Tibial nerve (tissue), 4 donors: ENCODE measurements at places on chromosomes 6 and 20. TPM values are rescaled to one million over a fixed set of nuclear protein-coding genes. Genes with fewer than 3 reads are reported as not detected.

The PTPRA gene
- 58.0 TPM for total RNA-seq

DNA sequence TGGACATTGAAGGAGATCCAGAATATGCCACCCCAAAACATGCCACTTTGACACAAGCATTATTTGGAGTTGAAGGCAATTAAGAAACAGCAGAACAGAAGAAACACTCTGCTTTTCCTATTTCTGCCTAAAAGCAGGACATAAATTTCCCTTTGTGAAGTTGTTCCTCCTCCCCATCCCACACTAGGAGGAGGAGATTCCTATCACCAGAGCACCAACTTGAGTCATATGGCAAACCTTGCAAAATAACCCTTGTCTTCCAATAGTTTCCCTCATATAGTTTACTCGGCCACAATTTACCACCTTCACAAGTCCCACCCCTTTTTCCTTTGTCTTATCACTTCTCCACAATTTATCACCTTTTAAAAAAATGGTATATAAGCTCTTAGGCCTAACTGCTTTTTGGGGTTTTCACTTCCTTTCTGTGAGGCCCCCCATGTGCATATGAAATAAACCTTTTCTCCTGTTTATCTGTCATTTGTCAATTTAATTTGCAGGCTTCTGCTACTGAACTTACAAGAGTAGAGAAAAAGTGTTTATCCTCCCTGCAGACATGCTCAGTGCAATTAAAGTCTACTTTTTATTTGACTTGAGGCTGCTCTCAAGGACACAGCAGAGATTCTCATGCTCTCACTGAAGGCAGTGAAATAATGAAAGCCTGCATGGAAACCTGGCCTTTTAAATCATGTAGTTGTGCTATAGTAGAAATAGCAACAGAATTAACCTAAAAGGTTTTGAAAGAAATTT, 2.8 kb upstream of the RAB23 start:
- no peak for DNase-seq

GRCh38 chr20:50092436-50092835, 20.5 kb downstream of the UBE2V1 start:
- no peak for DNase-seq

DNA sequence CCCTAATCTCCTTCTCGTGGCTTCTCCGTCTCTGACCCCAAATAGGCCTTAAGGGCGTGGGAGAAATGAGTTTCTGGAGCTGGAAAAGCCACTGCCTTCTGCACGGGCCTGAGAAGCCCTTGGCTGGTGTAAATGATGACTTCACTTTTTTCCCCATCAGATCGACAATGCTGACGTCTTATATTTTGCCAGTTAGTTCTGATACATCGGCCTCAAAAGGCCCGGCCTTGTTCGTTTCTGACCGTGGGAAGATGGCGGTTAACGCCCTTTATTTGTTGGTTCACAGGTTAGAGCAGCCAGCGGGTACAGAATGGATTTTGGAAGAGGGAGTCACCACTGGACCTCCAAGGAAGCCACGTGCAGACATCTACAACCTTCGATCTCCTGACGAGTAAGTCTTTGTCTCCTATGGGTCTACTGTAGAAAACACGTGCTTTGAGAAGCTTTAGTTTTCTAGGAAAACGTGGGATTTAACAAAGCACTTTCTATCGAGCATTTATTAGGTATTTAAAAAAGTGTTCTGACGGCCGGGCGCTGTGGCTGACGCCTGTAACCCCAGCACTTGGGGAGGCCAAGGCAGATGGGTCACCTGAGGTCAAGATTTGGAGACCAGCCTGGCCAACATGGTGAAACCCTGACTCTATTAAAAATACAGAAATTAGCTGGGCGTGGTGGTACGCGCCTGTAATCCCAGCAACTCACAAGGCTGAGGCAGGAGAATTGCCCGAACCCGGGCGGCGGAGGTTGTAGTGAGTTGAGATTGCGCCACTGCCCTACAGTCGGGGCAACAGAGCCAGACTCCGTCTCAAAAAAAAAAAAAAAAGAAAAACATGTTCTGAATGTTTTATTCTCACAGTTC, 1.2 kb upstream of the ZNFX1 start:
- DNase-seq = no peak
